Tracheal epithelial cell (primary cell): ENCODE measurements at places on chromosomes 12 and 14. TPM values are rescaled to one million over a fixed set of nuclear protein-coding genes. Genes with fewer than 3 reads are reported as not detected.

COA8 gene
- total RNA-seq = 25.1 and 36.2 TPM in 2 replicates

NKX2-1 gene
- 0.48 and 7.0 TPM in 2 replicates for total RNA-seq

ACOT6 gene
- total RNA-seq = 0.24 and 0.43 TPM in 2 replicates

RNASE3 gene
- total RNA-seq = not detected in 2 replicates

MAP1LC3B2 gene
- 0.43 and 0.48 TPM in 2 replicates for total RNA-seq
